ENCODE measurements at places on chromosomes 6 and 20.

GRCh38 chr6:94124333-94124732 lies 705.0 kb upstream of the EPHA7 start:
- no peak for DNase-seq

DNA sequence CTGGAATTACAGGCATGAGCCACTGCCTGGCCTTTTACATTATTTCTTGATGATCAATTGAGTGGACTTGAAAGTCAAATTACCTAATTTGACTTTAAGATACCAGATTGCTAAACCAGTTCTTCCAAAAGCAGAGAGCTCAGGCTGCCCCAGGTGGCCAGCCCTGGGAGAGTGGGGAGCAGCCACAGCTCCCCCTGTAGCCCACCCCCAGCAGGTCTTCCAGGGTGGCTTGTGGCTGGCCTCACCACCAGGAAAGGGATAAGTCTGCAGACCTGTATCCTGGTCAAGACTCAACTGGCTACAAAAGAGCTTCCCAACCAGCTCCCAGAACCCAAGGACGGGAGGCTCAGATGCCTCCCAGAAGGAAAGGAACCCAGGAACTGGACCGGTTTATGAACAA lies 23.8 kb upstream of the AKAP12 start:
- DNase-seq: no peak

- DNase-seq: no peak
Observed at GRCh38 chr20:57224641-57225138, 41.8 kb downstream of the BMP7 start.

- DNase-seq: no peak
Observed at GRCh38 chr20:48846516-48847492, 19.0 kb upstream of the PREX1 start.

Measured in natural killer cell (primary cell).